ENCODE measurements at places on chromosomes 16 and 17.

- no peak for DNase-seq
Observed at GRCh38 chr16:48395375-48395774, 10.2 kb upstream of the SIAH1 start.

- DNase-seq: no peak
Observed at GRCh38 chr17:76384222-76384986, at the start of gene SPHK1. Gene SPHK1 (plus strand): TSS chr17:76384609. CDS start chr17:76385645, 1,036 bp downstream.

DNA sequence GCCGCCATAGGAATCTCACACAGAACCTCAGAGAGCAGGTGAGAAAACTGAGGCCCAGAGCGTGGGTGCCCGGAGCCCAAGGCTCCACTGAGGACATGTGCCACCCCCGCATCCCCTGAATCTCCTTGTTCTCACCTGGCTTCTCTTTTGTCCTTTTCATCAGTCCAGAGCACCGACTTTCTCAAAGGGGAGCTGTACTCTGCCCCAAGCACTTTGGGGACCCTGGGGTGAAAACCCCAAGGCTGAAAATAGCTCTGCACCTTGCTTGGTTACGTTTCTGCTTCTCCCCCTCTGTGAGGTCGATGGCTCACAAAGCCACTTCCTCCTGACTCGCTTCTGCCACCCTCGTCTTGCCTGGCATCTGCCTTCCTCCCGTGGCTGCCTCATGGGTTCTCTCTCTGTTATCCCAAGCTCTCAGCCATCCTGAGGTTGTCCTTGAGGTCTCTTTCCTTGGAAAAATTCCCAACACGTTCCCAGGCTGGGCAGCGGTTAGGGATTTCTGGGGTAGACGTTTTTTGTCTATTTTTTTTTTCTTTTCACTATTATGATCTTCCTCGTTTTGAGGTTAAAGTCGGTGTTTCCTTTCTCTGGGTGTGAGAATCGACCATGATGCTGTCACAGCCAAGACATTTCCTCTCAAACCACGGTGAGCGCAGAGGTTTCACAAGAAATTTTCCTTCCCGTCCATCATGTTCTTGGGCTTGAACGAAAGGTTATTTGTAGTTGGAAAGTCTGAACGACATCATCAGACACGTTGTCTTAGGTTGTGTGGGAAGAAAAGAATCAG, 37.2 kb downstream of the IRF8 start:
- no peak for DNase-seq

GRCh38 chr16:70579648-70580630, 56.3 kb downstream of the SF3B3 start:
- no peak for DNase-seq

DNA sequence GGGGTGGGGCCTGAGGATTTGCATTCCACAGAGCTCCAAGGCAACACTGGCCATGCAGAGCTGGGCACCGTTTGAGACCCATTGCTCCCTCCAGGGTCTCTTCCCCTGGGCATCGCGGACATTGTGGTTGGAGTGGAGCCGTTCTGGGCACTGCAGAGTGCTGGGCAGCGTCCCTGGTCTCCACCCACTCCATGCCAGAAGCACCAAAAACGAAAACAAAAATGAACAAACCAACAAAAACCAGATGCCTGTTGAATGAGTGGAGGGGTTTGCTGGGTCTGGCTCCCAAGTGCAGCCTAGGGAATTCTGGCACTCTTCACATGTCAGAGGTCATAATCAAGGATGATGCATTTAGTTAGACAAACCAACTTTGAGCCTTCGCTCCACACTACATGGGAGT, 17.9 kb downstream of the WNT9B start:
- no peak for DNase-seq

- no peak for DNase-seq
Observed at GRCh38 chr16:58644765-58645487, 15.3 kb upstream of the CNOT1 start.

DNA sequence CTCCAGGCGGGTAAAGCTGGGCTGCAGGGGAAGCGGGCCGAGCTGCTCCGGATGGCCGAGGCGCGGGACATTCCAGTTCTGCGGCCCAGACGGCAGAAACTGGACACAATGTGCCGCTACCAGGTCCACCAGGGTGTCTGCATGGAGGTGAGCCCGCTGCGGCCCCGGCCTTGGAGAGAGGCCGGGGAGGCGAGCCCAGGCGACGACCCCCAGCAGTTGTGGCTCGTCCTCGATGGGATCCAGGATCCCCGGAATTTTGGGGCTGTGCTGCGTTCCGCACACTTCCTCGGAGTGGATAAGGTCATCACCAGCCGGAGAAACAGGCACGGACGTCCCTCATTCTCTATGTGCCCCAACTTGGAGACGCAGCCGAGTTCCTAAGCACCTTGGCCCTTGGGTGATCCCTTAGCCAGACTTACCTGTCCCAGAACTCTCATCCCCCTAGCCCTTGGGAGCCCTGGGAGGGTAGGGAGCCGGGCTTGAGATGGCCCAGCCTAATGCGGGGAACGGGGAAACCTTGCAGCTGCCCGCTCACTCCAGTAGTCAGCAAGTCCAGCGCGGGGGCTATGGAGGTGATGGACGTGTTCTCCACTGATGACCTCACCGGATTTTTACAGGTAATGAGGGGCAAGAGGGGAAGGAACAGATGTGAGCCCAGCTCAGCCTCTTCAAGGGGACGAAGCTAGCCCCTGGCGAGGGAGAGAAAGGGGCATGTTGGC, 806 bp downstream of the MRM1 start:
- DNase-seq: peak; percentile 10

DNA sequence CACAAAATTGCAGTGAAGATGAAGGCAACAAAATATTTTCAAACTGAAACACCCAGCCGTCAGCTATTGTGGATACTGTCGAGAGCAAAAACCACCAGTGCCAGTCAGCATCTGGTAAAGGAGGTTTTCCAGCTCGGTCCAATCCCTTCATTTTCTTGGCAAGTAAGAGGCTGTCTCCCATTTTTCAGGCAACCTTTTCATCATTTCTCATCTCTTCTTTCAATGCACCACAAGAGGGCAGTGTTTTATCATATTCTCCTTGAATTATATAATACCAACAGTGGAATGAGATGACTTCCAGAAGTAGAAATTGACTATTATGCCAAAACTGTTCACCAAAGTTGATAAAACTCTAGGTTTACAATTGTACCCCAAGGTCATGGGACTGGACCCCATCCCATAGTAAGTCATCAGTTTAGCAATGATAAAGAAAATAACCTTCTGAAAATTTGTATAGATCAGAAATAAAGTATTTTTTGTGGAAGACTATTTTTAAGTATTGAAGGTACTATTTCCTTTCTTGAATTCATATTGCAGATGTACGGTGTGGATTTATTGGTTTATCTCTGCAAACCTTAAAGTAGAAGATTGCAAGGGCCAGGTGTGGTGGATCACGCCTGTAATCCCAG, 16.8 kb downstream of the NQO1 start:
- no peak for DNase-seq
